ENCODE measurements at places on chromosomes 12 and 14.

- no peak for DNase-seq
Measured at GRCh38 chr12:130922511-130922953, 31.2 kb upstream of the ADGRD1 start.

DNA sequence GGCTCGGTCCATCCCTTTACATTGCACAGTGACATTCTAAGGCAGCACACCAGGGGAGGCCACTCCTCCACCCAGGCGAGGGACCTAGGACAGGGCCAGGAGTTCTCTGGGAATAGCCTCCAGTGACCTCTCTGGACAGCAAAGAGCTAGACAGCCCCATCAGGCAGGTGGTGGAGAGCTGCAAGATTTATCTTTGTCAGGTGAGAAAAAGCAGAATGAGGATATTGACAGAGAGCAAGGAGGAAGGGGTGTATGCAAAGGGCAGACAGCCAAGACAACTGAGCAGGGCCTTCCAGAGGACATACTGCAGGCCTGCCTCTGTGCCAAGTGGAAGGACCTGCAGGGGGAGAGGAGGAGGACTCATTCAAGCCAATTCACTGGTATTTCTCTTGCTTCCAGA, 112.4 kb upstream of the MAX start:
- DNase-seq: no peak

GRCh38 chr14:70886421-70887206, 20.6 kb upstream of the PCNX1 start:
- DNase-seq: no peak

DNA sequence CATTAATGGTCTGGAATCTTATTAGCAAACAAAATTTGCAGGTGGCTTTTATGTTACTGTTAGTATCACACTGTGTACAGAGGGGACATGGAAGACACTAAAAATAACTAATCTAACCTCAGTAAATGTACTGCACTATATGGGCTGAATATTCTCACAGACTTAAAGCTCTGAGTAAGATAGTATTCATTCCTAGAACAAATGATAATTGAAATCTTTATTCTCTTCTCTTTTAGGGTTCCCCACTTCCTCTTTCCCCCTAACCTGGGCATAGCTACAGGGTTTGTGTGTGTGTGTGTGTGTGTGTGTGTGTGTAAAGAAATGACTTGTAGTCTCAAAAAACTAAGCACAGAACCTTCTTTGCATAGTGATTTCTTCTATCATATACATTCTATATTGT, 21.4 kb upstream of the HECTD1 start:
- no peak for DNase-seq

DNA sequence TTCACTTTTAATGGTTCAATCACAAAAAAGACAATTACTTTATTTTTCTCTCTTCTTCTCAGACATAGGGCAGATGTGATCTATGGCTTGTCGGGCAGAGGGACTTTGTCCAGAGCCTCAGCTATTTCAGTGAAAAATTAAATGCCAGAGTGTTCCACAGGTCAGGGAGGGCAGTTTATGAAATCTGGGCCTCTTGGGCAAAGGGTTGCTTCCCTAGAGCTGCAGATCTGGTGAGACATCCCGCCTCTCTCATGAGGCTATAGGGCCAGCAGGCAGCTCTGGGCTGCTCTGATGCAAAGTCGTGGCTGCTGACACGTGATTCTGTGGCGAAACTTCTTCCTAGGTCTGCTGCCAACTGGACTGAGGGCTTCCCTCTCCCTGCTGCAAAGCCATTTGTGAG, 6.0 kb downstream of the CLMN start:
- peak; percentile 4 for DNase-seq

DNA sequence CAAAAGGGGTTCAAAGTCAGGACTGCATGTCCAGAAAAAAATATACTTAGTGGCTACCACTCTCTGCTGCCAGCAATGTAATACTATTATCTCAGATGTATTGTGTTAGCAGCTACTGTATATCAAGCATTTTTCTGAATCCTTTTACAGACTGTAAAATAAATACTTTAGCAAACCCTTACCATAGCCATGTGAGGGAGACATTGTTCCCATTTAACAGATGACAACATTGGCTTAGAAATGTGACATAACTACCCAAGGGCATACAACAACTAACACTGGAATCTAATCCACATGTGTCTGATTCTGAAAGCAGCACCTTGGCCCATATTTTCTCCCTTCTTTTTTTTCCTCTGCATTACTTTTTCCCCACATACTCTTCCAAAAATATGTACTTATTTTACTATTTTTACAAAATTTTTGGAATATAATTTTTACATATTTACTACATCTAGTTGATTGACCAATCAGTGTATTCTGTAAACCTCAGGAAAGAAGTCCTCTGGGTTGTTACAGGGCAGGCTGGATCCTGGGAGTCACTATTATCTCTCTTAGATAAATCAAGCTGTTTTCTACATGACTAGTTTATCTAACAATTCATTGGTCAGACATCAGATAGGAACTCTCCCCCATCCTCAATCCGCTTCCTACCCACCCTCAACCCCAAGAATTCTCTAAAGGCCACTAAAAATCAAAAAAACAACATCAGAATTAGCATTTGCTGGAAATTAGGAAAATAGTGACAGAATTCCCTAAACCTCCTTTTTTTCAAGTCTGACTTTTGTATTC, 154.1 kb downstream of the BTG1 start:
- DNase-seq: peak; percentile 33

- no peak for DNase-seq
Measured at GRCh38 chr12:51108136-51108535, 24.7 kb upstream of the CSRNP2 start.

All from EH (cell line).